Cardiac muscle cell (in vitro differentiated cells and primary cell): ENCODE measurements at places on chromosomes 2 and 18.

- H3K4me3 ChIP-seq, result no peak overlapping the region
- no peak for DNase-seq
- H3K4me1 ChIP-seq, result peaks cover 22% of the 10 kb centered on the region
- no peaks in the 10 kb centered on the region for H3K36me3 ChIP-seq
Observed at GRCh38 chr2:163665051-163665450, 70.8 kb downstream of the FIGN start.

DNA sequence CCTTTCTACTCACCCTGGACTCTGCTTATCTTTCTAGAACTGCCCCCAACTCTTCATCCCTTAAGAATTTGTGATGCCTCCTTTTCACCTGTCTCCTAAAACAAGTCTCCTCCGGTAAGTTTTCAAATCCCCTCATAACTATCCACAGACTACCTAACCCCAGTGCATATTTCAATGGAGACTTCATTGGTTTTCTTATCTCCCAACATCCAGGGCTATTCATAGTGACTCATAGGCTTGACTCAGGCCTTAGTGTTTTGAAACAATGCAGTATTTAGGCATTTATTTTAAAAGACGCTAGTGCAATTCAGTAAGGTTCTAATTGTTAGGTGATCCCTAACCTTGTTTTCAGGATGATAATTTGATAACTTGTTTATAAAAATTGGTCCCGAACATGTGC lies 399.2 kb downstream of the CPS1 start:
- no peak for DNase-seq
- no peaks in the 10 kb centered on the region for H3K36me3 ChIP-seq
- no peaks in the 10 kb centered on the region for H3K27me3 ChIP-seq
- H3K4me3 ChIP-seq, result no peak overlapping the region
- H3K27ac ChIP-seq, result no peak overlapping the region

DNA sequence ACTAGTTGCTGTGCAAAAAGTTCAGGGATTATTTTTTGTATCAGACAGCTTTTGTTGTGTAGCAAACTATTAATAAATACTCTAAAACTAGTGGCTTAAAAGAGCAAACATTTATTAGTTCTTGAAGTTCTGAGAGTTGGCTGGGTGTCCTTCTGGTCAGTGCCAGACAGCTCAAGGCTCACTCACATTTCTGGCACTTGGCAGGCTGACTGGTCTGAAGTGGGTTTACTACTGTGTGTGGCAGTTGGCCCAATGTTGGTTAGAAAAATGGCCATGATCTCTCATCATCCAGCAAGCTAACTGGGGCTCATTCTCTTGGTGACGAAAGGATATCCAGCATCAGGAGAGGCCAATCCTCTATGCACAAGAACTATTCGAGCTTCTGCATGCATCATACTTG lies 71.4 kb upstream of the ZNF385B start:
- peak; percentile 4 for DNase-seq
- H3K4me3 ChIP-seq, result no peak overlapping the region
- H3K27ac ChIP-seq, result peak overlapping the region; percentile 12
- no peaks in the 10 kb centered on the region for H3K36me3 ChIP-seq
- H3K27me3 ChIP-seq, result no peaks in the 10 kb centered on the region

- H3K27me3 ChIP-seq, result no peaks in the 10 kb centered on the region
- H3K4me1 ChIP-seq, result peaks cover 5% of the 10 kb centered on the region
- H3K27ac ChIP-seq, result no peak overlapping the region
- no peak overlapping the region for H3K4me3 ChIP-seq
- no peak for DNase-seq
Observed at GRCh38 chr18:26459884-26460283, 88.5 kb downstream of the KCTD1 start.

DNA sequence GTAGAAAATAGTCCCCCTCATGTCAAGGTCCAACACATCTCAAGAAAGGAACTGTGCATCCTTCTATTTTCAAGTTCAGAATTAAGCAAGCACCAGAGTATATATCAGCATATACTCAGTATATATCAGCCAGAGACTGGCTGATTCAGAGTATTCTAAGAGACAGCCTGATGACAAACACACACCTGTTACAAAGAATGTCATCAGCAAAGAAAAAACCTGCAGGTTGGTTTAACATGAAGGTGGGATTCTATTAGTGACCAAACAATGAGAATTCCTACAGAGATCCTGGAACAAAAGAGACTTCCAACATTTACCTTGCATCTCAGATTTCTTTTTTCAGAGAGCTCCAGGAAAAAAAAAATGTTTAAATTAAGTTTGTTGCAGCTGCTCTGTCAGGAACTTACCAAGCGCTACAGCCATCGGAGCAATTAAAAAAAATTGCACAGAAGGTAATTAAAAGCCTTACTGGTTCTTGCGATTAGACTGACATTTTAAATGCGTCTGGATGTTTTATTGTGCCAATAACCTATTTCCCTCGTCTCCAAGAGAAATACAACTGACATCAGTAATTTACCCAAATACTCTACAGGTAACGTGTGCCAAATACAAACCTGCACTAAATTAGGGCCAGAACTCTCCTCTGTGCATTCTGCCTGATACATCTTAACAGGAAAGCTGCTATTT lies 218.1 kb downstream of the HNMT start:
- peaks cover 6% of the 10 kb centered on the region for H3K4me1 ChIP-seq
- H3K27ac ChIP-seq, result no peak overlapping the region
- no peak for DNase-seq
- H3K36me3 ChIP-seq, result no peaks in the 10 kb centered on the region
- H3K4me3 ChIP-seq, result no peak overlapping the region
- no peaks in the 10 kb centered on the region for H3K27me3 ChIP-seq

DNA sequence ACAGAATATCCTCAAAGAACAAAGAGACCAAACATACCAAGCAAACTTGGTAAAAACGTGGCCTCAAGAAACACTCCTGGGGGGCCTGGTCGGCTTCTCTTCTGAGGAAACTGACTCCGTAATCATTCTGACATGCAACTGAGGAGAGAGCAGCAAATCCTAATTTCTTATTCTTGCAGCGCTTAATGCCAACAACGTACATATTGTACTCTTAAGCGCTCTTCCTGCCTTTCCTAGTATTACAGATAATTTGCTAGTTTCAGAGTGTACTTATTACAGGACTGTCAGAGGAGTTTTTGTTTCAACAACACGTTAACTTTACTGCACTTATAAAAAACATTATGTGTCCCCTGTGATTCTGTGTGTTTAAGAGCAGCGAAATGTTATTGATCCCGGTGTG lies 64.9 kb downstream of the ZNF521 start:
- no peak for DNase-seq
- no peak overlapping the region for H3K4me3 ChIP-seq
- H3K4me1 ChIP-seq, result peaks cover 65% of the 10 kb centered on the region
- no peaks in the 10 kb centered on the region for H3K36me3 ChIP-seq

- H3K4me3 ChIP-seq, result peak overlapping the region; percentile 69
- H3K36me3 ChIP-seq, result no peaks in the 10 kb centered on the region
- DNase-seq, result peak; percentile 69
- no peaks in the 10 kb centered on the region for H3K27me3 ChIP-seq
Observed at GRCh38 chr2:20447437-20448245, 767 bp downstream of the RHOB start.

DNA sequence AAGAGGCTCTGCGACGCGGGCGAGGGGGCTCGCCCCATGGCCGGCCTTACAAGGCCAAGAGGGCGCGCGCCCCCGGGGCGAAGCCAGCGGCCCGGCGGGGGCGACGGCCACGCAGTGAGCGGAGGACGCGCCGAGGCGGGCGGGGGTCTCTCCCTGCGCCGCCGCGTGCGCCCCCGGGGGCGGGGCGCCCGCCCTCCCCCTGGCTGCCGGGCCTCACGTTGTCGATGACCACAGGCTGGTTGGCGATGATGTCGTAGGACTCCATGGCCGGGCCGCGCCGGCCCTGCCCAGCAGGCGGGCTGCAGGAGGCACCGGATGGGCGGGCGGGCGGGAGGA lies 250 bp downstream of the ACTR1B start:
- peak overlapping the region; percentile 70 for H3K4me3 ChIP-seq
- no peaks in the 10 kb centered on the region for H3K27me3 ChIP-seq
- no peak for DNase-seq
- peak overlapping the region; percentile 96 for H3K27ac ChIP-seq
- peaks cover 8% of the 10 kb centered on the region for H3K4me1 ChIP-seq

- H3K36me3 ChIP-seq, result no peaks in the 10 kb centered on the region
- DNase-seq, result no peak
- no peak overlapping the region for H3K27ac ChIP-seq
- no peaks in the 10 kb centered on the region for H3K4me1 ChIP-seq
- no peaks in the 10 kb centered on the region for H3K27me3 ChIP-seq
Observed at GRCh38 chr2:144681389-144681788, 161.5 kb upstream of the ZEB2 start.

DNA sequence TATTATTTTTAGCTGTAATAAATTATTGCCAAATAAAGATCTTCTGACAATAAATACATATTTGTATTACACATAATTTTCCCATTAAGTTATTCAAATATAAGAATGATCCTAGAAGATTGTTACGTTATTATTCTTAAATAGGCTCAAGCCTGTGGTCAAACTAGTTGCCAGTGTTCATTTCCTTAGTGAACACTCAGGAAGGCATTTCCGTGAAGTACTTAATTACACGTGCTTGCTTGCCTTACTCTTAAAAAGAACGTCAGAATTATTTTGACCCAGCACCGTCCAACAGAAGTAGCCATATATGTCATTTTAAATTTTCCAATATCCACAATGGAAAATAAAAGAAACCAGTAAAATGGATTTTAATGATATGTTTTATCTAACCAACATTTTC lies 249.8 kb downstream of the TXNL1 start:
- no peak overlapping the region for H3K27ac ChIP-seq
- no peaks in the 10 kb centered on the region for H3K4me1 ChIP-seq
- H3K4me3 ChIP-seq, result no peak overlapping the region
- H3K27me3 ChIP-seq, result no peaks in the 10 kb centered on the region

GRCh38 chr2:46669996-46670793 lies 190.8 kb downstream of the TMEM247 start:
- no peak for DNase-seq
- H3K27ac ChIP-seq, result no peak overlapping the region
- H3K4me3 ChIP-seq, result no peak overlapping the region
- H3K4me1 ChIP-seq, result no peaks in the 10 kb centered on the region
- no peaks in the 10 kb centered on the region for H3K27me3 ChIP-seq

DNA sequence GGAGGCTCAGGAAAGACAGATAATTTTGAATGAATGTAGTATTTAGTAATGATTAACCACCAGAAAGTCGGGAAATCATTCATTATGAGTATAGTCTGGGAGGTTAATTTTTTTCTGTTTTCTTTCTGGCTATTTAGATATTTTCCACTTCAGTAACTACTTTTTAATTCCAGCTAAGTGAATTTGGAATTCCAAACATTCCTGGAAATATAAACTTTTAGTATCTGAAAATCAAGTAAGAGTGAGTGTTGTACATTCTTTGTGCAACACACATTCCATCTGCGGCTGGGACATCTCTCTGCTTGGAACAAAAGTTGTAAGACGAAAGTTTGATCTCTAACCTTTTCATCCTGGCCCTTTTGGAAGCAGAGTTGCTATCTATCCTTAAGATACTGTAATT lies 275.7 kb upstream of the SPRED2 start:
- no peaks in the 10 kb centered on the region for H3K36me3 ChIP-seq
- DNase-seq, result no peak
- H3K4me3 ChIP-seq, result no peak overlapping the region
- H3K27ac ChIP-seq, result no peak overlapping the region
- H3K27me3 ChIP-seq, result no peaks in the 10 kb centered on the region

- no peak overlapping the region for H3K4me3 ChIP-seq
- no peaks in the 10 kb centered on the region for H3K4me1 ChIP-seq
- H3K27me3 ChIP-seq, result no peaks in the 10 kb centered on the region
- no peaks in the 10 kb centered on the region for H3K36me3 ChIP-seq
Observed at GRCh38 chr2:150142561-150142960, 344.9 kb downstream of the RND3 start.

DNA sequence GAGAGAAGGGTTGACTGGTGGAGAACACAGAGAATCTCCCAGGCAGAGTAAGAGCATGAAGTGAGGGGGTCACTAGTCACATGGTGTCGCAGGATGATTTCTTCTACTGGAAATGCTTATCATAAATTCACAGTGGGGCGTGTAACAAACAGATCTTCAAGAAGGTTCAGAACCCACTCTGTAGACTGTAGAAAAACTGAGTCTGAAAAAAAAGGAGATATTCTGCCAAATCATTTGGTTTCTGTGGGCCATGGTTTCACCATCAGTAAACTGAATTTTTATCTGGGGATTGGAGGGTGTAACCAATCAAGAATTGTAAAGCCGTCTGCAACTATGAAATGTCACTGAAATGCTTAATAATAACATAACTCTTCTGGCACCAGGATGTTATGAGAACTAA lies 15.0 kb downstream of the TPGS2 start:
- H3K27me3 ChIP-seq, result no peaks in the 10 kb centered on the region
- DNase-seq, result no peak
- H3K36me3 ChIP-seq, result no peaks in the 10 kb centered on the region

DNA sequence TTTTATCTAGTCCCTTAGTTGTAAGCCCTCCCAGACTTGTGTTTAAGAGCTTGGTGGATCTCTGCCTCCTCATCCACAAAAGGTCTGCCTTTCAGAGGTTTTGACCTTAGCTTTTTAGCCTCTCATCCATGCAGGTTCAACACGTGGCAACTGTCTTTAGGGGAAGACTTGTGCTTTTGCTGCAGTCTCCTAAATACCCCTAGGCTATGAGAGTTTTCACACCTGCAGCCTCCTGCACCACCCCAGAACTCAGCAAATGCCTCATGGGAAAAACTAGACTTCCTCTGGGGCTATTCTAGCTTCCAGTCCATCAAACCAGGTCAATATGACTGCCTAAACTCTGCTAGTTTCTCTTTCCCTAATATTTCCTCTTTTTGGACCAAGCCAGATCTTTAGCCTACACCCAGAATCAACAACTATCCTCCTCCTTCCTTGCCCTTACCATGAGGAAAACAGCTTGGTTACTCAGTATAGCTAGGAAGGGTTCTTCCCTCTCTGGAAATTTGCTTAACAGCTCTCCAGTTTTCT lies 132.3 kb upstream of the RIOK3 start:
- no peaks in the 10 kb centered on the region for H3K4me1 ChIP-seq
- no peak overlapping the region for H3K27ac ChIP-seq
- H3K4me3 ChIP-seq, result no peak overlapping the region
- no peaks in the 10 kb centered on the region for H3K27me3 ChIP-seq

DNA sequence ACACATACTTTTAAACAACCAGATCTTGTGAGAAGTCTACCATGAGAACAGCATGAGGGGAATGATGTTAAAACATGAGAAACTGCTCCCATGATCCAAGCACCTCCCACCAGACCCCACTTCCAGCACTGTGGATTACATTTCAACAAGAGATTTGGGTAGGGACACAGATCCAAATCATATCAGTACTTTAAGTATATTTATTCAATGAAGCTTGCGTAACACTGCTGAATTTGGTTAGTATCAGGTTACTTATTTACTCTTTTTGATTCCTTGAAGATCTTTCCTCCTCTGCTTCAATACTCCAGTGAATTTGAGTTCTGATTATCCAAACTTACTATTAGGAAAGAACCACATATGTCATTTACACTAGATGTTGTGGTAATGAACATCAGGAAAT lies 418.6 kb downstream of the PIK3C3 start:
- no peak overlapping the region for H3K27ac ChIP-seq
- H3K4me1 ChIP-seq, result no peaks in the 10 kb centered on the region
- no peaks in the 10 kb centered on the region for H3K36me3 ChIP-seq
- no peaks in the 10 kb centered on the region for H3K27me3 ChIP-seq
- no peak overlapping the region for H3K4me3 ChIP-seq
- DNase-seq, result no peak

GRCh38 chr2:239966853-239967552 lies 58.1 kb downstream of the NDUFA10 start:
- H3K27ac ChIP-seq, result no peak overlapping the region
- no peak overlapping the region for H3K4me3 ChIP-seq
- DNase-seq, result peak; percentile 8
- peaks cover 17% of the 10 kb centered on the region for H3K36me3 ChIP-seq
- H3K4me1 ChIP-seq, result no peaks in the 10 kb centered on the region

- H3K4me3 ChIP-seq, result no peak overlapping the region
- H3K27me3 ChIP-seq, result no peaks in the 10 kb centered on the region
- no peaks in the 10 kb centered on the region for H3K36me3 ChIP-seq
- DNase-seq, result no peak
Observed at GRCh38 chr18:27583466-27583865, 398.4 kb upstream of the CHST9 start.
